ENCODE measurements at places on chromosomes 13 and 19.
A peak's percentile ranks its signal among the peaks of the same experiment; 100 is the strongest.

DNA sequence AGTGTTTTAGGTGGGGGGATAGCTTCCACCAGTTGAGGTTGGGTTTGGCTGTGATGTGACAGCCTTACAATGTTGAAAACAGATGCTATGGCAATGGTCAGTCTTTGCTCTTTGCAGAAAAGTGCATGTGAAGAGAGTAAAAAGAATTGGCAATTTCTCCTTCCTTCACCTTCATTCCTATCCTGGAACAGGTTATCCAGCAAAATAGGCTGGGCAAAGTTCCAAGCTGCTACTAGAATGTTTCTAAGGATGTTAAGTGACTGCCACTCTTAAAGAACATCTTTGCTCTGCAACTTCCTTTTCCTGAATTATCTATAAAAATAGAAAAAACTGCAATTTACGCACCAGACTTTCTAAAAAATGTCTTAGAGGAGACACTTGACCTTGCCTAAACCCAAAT lies 50.1 kb upstream of the MYCBP2 start:
- no peak for DNase-seq

GRCh38 chr13:110713981-110714796 lies 689 bp downstream of the ING1 start:
- peak; percentile 38 for DNase-seq

- DNase-seq = no peak
Measured at GRCh38 chr19:49361438-49362047, 673 bp downstream of the TEAD2 start.

GRCh38 chr13:58858870-58859371 lies 1227.4 kb downstream of the PCDH17 start:
- no peak for DNase-seq

DNA sequence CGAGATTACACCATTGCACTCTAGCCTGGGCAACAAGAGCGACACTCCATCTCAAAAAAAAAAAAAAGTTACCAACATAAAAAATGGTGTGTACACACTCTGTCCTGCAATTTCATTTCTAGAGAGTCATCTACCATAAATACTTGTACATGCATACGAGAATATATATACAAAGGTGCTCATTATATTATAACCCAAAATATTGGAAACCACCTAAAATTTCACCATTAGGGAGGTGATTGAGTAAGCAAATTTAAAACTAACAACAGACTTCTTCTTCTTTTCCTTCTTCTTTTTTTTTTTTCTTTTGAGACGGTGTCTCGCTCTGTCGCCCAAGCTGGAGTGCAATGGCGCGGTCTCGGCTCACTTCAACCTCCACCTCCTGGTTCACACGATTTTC lies 7.4 kb upstream of the C5AR1 start:
- DNase-seq = no peak

DNA sequence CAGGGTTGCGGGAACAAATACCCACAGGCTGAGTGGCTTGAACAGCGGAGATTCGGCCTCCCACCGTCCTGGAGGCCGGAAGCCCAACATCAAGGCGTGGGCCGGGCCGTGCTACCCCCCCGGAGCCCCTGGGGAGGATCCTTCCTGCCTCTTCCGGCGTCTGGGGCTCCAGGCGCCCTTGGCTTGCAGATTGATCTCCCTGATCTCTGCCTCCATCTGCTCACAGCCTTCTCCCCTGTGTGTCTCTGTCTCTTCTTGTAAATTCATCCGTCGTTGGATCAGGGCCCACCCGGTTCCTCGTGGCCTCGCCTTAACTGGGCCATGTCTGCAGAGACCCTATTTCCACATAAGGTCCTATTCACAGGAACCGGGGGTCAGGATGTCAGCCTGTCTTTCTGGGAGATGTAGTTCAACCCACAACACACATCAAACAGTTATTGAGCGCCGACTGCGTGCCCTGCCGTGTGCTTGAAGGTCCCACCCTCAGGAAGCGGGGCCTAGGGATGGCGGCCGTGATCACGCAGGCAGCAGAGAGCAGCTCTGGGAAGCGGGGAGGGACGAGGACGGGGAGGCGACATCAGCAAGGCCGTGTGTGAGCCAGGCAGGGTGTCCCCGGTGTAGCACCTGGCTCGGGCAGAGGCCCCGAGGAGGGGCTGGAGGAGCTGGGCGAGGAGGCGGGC lies 21.3 kb downstream of the HCN2 start:
- DNase-seq = peak; percentile 50

DNA sequence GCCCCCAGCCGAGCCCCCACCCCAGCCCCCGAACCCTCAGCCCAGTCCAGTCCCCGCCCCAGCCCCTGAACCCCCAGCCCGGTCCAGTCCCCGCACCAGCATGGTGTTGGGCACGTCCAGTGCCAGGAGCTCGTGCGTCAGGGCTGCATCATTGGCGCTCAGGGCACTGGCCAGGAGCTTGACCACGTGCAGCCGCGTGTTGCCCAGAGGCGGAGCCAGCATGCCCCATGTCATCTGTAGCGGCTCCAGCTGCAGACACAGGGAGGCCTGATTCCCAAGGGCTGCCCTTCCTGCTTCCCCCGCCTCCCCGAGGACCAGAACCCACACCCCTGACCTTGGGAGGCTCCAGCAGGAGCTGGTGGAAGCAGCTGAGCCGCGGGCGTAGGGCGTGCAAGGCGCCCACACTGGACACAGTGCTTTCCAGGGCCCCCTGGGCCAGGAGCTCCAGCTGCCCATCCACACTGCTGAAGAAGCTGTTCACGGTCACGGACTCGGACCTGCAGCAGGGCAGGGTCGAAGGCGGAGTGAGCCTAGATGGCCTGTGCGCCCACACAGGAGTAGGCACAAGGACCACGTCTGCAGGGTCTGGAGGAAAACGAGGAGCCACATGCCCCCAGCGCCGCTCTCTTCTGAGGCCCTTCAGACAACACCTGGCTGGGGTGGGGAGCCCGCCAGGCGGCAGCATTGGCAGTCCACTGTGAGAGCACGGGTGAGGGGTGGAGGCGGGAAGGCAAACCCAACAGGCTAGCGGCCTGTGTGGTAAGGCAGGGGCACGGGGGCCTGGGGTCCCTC lies 12.8 kb upstream of the TMEM86B start:
- DNase-seq = no peak

GRCh38 chr19:41871573-41872383 lies 5.3 kb upstream of the CD79A start:
- DNase-seq = no peak

- DNase-seq = no peak
Measured at GRCh38 chr19:28185646-28186045, 1027.3 kb downstream of the UQCRFS1 start.

- no peak for DNase-seq
Measured at GRCh38 chr13:110354123-110354627, 47.1 kb downstream of the COL4A2 start.

Measured in stimulated activated CD4-positive, alpha-beta T cell treated with anti-CD3 and anti-CD28 coated beads, TNF-alpha, amount 100 ng/mL, for 48 hours (primary cell).